ENCODE measurements at places on chromosomes 2 and 18.

GRCh38 chr18:65938592-65939372, 188.0 kb downstream of the CDH7 start:
- no peak for DNase-seq

DNA sequence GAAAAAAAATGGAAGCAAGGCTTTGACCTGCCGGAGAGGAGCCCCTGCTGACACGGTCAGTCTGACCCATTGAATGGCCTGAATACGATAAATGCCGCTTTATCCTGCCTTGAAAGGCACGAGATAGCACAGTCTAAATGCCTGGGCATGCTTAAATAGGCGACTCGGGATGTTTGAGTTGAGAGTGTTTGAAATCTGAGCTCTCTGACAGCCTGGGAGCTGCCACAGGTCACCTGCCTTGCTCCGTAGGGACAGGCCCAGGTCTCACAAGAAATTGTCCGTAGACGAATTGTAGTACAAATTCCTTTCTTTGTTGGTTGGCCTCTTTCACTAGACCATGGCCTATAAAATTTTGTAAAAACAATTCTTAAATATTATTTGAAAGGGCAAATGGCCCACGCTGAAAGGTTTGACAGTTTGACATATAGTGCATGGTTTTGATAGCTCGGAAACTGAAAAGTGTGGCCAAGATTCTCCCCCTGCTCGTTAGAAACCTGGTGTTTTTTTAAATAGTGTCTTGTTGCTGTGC, 72.8 kb downstream of the MEIS1 start:
- no peak for DNase-seq

DNA sequence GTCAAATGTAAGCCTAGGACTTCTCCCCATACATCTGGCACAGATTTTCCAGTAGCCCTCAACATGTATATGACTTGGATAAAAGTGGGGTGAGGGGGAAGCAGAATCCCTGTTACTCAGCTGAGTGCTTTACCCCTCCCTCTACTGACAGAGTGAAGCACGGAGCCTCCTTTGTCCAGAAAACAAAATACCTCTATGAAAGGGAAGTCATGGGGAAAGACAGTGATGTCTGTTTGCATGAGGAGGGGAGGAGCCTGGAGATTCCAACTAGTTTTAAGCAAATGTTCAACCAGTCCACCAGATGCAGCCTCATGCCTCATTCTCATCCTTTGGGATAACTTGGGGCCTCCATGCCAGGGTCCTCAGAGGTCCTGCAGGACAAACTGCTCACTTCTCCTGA, 203.9 kb downstream of the SMAD2 start:
- DNase-seq = no peak

DNA sequence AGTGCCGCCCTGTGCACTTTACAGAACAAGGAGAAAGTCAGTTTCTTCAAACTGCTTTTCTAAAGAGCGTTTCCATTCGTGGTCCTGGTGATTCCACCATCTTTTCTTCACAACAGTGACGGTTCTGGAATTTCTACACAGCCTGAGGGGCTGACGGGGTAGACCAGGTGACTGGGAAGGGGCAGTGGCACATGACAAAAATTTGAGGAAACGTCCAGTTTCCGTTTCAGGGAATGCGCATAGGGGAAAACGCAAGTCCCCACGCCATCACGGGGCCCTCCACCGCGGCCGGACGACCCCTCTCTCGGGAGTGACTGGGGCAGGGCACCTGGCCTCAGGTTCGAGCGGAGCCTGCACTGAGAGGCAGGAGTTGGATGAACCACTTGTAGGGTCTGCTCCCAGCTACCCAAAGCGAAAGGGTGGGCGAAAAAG, 980 bp upstream of the SPTBN1 start:
- no peak for DNase-seq

DNA sequence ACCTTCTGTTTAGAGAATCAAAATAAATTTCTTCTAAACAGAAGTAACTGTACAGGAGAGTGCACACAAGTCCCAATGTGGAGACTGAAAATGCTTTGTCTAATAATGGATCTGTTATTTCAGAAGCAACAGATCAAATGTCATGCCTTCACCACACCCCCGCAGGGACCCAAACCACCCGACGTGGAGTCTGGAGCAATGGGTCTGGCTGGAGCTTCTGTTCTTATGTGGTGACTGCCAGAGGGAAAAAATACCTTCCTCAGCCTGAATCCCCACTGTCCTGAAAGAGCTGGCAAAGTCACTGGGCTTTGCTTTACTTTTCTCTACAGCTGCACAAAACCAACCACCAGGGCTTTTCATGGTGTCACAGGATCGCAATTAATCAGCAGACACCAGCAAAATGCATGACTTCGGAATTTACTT, 119.0 kb upstream of the ZFP36L2 start:
- no peak for DNase-seq

GRCh38 chr2:9010866-9011265, 7.4 kb upstream of the MBOAT2 start:
- no peak for DNase-seq

DNA sequence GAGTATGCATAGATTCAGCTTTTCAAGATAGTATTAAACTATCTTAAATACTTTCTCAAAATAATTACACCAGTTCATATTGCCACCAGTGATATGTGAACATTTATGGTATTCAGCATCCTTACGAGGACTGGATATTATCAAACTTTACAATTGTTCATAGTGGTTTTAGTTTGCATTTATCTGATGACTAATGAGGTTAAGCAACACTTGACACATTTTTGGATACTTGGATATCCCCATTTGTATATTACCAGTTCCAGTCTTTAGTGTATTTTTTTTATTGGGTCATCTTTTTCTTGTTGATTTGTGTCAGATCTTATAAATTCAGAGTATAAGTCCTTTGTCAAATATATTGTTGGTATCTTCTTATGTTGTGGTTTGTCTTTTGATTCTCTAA, 128.4 kb downstream of the ASXL3 start:
- DNase-seq = no peak

DNA sequence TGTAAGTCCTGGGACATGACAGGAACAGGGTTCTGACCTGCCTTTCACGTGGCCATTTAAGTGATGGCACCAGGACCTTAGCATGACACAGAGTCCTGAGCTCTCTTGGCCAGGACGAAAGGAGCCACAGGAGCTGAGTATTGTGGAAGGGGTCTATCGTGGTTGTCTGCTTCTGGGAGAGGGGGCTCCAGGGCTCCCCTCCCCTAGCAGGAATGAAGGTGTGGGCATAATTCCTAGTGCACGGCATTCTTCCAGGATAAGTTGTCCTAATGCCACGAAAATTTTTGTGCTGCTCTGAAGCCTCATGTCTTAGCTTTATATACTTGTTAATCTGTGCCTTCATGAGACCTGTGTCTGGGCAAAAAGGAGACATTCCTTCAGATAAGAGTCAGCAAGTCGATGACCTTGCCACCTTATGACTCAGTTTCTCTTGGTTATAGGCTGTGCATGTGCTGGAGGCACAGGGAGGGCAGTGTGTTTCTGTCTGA, 17.1 kb downstream of the GATA6 start:
- DNase-seq = no peak

- DNase-seq = no peak
Measured at GRCh38 chr2:128263902-128264331, 54.8 kb downstream of the HS6ST1 start.

DNA sequence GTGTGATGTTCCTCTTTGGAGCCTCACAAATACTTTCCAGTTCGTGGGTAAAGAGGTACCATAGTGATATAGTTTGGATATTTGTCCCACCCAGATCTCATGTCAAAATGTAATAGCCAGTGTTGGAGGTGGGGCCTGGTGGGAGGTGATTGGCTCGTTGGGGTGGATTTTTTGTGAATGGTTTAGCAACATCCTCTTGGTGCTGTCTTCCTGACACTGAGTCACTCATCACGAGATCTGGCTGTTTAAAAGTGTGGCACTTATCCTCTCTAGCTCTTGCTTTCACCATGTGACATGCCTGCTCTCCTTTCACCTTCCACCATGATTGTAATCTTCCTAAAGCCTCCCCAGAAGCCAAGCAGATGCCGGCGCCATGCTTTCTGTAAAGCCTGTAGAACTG, 3.0 kb upstream of the CCDC93 start:
- no peak for DNase-seq

DNA sequence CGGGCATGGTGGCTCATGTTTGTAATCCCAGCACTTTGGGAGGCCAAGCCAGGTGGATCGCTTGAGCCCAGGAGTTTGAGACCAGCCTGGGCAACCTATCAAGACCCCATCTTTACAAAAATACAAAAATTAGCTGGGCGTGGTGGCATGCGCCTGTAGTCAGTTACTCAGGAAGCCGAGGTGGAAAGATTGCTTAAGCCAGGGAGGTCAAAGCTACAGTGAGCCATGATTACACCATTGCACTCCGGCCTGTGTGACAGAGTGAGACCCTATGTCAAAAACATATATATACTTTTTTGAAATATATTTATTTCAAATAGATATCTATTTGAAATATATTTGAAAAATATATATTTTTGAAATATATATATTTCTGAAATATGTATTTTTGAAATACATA, 10.9 kb downstream of the OSBPL1A start:
- no peak for DNase-seq

DNA sequence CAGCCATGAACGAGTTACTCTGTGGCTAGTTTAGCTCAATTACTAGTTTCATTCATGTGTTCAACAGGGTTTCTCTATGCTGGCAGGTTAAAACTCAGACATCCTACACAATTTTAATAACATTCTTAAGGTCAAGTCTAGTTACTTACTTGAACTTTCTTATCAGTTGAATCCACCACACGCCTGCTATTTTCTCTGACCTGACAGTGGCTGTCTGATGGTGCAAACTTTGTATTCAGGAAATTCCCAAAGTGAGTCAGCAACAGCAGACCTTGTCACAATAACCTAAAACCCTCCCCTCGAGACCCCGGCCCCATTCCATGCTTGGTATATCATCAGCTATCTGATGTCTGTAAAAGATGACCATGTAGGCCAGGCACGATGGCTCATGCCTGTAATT, 20.8 kb upstream of the CIDEA start:
- no peak for DNase-seq

All from stimulated activated CD4-positive, alpha-beta T cell treated with anti-CD3 and anti-CD28 coated beads, Interleukin-1b, Interleukin-23, amount 100 ng/mL, for 1 hour (primary cell).